Osteoblast (primary cell): ENCODE measurements at places on chromosomes 11 and 22. TPM values are rescaled to one million over a fixed set of nuclear protein-coding genes. Genes with fewer than 3 reads are reported as not detected.

Gene RCE1
- total RNA-seq: 11.5 and 18.1 TPM in 2 replicates

Gene ARHGAP32
- total RNA-seq: 25.3 and 33.6 TPM in 2 replicates

Gene TIMM10B
- total RNA-seq: 52.7 and 55.4 TPM in 2 replicates

Gene OR8G1
- not detected in 2 replicates for total RNA-seq

Gene MYO7A
- total RNA-seq: under 0.01 TPM in 2 replicates

Gene MIEF1
- 21.8 and 23.5 TPM in 2 replicates for total RNA-seq

Gene UPB1
- total RNA-seq: under 0.01 TPM in 1 of 2 replicates, not detected in the other

Gene FAM227A
- total RNA-seq: 2.9 and 3.3 TPM in 2 replicates

Gene ASRGL1
- 0.36 and 0.59 TPM in 2 replicates for total RNA-seq

Gene APOA1
- under 0.01 and 0.29 TPM in 2 replicates for total RNA-seq

Gene TMEM25
- 10.1 and 11.2 TPM in 2 replicates for total RNA-seq
